ENCODE measurements at places on chromosomes 5 and 9.
A peak's percentile ranks its signal among the peaks of the same experiment; 100 is the strongest.

DNA sequence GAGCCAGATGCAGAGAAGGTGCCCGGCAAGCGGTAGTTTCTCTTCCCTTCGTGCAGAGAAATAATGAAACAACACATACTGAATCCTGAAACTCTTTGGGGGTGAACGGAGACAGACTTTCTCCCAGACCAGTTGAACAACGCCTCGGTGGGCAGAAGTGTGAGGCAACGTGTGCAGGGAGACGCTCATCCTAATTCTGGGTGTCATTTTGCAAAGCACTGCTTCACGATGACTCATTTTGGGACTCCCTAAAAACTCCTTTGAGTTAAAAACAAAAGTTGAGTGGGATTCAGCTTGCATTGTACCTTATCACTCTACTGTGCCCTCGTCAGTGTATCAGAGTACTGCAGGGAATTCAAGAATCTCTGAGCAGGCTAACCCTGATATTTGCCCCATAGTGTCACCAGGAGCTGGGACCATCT is 3.5 kb upstream of the NEK6 start:
- DNase-seq = peak; percentile 94

DNA sequence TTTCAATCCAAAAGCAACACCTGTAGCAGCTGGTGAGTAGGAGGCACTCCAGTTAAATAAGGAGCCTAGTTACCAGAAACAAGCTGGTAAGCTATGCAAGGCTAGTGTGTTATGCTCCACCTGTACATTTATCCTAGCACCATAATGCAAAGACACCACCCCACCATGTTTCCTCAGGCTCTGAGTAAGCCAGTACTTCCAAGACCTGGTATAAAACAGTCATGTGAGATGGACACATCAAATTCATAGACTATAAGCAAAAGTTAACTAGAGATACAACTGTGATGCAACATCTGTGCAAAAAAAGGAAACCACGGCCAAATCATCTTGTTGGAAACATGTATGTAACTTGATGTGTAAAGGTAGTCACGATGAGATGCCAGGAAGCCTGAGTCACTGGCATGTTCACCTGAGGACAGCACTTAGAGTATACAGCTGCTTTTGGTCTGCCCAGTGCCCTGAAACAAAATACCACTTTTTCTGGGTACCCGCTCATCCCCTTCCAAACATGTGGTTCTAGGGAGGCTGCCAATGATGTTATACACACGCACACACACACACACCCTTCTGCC is 66.1 kb downstream of the CDK5RAP2 start:
- no peak for DNase-seq

DNA sequence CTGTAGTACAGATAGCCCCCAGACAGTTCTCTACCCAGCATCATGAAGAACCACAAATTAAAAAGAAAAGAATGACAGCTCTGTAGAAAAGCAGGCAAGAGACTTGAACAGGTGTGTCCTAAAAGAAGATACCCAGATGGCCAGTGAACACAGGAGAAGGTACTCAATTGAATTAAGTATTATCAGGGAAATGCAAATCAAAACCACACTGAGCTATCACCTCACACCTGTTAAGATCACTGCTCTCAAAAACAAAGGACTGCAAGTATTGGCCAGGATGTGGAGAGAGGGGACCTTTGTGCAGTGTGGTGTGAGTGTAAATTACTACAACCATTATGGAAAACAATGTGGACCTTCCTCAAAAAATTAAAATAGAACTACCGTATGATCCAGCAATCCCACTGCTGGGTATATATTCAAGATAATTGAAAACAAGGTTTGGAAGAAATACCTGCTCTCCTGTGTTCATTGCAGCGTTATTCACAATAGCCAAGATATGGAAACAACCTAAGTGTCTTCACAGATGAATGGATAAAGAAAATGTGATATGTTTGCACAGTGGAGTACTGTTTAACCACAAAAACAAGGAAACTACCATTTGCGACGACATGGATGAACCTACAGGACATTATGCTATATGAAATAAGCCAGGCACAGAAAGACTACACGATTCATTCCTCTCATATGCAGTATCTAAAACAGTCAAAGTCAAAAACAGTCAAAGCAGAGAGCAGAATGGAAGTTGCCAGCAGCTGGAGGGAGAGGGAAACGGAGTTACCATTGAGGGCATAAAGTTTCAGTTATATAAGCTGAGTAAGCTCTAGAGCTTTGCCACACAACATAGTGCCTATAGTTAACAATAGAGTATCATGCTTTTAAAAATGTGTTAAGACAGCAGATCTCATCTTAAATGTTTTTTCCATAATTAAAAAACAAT is 102.6 kb downstream of the WNK2 start:
- no peak for DNase-seq

GRCh38 chr5:15487228-15487627 is 12.8 kb upstream of the FBXL7 start:
- DNase-seq = no peak

- no peak for DNase-seq
Observed at GRCh38 chr9:114047717-114048116, 30.4 kb downstream of the AMBP start.

Data from GM12864 (cell line).